ENCODE measurements at places on chromosomes 13 and 19.
A peak's percentile ranks its signal among the peaks of the same experiment; 100 is the strongest.

DNA sequence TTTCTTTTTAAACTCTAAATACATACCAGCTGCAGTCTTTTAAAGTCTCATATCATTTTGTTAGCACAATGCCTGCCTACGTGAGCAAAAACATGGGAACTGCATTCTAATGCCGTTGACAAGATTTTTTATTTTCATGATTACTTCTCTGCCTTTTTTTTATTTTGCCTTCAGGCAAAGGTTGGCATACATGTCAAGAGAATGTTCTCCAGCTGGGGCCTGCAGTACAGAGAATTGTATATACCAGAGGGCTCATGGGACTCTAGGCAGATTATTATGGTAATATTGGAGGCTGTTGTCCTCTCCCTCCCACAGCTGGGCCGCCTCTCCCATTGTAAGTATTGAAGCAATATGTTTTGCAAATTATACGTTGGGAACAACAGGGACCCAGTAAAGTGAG lies 53.9 kb upstream of the OBI1 start:
- no peak for DNase-seq

DNA sequence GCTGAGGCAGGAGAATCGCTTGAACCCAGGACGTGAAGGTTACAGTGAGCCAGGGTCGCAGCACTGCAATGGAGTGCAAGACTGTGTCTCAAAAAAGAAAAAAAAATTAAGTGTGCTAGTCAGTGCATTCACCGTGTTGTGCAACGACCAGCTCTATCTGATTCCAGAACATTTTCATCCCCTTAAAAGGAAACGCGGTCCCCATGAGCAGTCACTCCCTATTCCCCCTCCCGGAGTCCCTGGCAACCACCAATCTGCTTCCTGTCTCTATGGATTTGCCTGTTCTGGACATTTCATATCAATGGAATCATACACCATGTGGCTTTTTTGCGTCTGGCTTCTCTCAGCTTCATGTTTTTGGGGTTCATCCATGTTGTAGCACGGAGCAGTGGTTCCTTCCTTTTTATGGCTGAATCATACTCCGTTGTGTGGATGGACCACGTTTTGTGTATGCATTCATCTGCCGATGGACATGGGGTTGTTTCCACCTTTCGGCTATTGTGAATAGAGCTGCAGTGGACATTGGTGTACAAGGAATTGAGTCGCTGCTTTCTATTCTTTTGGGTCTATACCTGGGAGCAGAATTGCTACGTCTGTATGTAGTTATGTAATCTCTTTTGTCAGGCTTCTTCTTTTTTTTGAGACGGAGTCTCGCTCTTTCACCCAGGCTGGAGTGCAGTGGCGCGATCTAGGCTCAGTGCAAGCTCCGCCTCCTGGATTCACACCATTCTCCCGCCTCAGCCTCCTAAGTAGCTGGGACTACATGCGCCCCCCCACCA lies 19.8 kb downstream of the MYO9B start:
- no peak for DNase-seq

DNA sequence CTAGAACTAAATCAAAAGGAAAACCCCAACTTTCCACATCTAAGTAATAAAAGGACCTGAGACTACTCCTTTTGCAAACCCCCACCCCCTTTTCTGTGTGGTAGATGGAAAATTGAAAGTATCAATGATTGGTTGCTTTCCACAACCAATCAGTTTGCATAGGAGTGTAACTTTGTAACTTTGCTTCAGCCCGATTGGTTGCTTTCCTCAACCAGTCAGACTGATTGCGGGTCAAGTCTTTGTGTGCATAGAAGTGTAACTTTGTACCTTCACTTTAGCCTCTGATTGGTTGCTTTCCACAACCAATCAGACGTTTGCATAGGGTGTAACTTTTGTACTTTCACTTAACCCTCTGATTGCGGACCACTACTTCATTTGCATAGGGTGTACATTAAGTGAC lies 8.0 kb upstream of the B3GLCT start:
- no peak for DNase-seq

GRCh38 chr13:54144828-54145227 lies 1116.2 kb downstream of the OLFM4 start:
- no peak for DNase-seq

DNA sequence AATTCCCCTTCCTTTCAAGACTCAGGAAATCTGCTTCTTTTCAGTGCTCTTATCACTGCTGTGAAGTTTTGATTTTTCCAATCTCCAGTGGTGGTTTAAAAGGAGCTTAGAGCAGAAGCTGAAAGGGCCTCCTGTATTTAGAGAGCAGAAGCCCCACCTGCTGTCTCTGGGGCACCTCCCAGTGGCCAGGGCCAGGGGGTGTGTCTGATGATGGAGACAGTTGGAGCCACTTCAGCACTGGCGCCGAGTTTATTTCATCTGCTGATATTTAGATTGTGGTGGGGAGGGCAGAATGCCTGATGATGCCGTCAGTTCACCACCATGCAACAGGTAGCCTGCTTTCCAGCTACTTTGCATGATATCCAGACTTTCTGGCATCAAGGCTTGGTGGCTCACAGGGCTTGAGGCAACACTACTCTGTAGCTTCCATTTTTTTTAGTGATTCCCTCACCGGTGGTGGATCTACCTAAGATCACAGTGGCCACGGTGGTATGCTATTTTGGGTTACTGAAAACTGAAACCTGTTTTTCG lies 371.9 kb downstream of the KCNRG start:
- DNase-seq = peak; percentile 53

DNA sequence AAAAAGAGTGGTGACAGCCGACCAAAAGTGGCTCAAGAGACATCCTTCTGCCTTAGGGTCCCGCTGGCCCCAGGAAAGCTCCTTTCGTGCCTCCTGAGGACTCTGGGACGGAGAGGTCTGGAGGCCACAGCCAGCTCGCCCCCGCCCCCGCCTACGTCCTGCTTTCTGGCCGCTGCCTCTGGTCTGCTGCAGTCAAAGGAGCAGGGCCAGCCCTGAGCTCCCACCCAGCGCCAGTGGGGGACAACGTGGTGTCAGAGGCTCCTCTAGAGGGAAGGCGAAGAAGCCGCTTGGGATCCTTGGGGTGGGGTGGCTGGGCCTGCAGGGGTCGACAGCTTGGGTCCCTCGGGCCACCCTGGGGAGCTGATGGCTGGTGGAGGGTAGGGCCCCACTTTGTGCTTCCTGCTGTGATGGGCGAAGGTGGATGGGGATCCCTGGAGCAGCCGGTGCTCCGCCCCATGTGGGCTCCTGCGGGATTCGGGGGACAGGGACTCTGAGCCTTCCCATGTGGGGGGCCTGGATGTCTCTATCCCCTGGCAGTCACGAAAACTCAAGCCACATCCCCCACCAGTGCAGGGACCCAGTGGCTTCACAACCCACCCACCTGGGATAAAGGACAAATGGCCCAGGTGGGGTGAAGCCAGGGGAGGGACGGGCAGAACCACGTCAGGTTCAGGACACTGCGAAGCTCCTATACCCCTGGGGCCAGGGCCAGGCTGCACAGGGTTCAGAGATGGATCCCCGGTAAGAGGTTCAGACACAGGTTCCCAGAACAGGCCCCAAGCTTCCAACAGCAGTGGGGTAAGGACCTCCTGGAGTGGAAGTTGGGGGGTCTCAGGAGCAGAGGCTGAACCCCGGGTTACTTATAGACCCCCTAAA lies 9.0 kb upstream of the DIRAS1 start:
- no peak for DNase-seq

GRCh38 chr19:58311345-58311865 lies 6.2 kb downstream of the ERVK3-1 start:
- DNase-seq = no peak

- peak; percentile 99 for DNase-seq
Observed at GRCh38 chr13:27379694-27380641, 44.5 kb upstream of the GTF3A start.

- DNase-seq = no peak
Observed at GRCh38 chr19:46466536-46467196, 4.7 kb downstream of the PNMA8A start.

GRCh38 chr13:55199134-55199533 lies 1941.6 kb upstream of the PRR20A start:
- peak; percentile 25 for DNase-seq

DNA sequence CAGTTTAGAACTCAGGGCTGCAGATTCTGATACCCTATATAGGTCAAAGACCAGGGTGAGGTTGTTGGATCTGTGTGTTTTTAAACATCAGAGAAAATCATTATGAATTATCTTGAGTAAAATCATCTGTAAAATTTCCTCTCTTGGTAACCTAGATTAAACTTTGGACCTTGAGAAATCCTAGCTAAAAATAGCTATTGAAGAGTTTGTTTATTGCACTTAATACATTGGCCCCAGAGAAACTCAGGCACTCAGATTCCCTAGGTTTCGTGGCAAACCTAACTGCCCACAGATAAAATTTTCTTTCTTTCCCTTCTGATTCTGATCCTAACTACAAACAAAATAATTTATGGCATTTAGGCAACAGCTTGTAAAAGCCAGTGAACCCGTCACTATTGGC lies 102.3 kb downstream of the GPC6 start:
- DNase-seq = no peak

GRCh38 chr13:40223585-40223984 lies 442.9 kb downstream of the FOXO1 start:
- DNase-seq = no peak

DNA sequence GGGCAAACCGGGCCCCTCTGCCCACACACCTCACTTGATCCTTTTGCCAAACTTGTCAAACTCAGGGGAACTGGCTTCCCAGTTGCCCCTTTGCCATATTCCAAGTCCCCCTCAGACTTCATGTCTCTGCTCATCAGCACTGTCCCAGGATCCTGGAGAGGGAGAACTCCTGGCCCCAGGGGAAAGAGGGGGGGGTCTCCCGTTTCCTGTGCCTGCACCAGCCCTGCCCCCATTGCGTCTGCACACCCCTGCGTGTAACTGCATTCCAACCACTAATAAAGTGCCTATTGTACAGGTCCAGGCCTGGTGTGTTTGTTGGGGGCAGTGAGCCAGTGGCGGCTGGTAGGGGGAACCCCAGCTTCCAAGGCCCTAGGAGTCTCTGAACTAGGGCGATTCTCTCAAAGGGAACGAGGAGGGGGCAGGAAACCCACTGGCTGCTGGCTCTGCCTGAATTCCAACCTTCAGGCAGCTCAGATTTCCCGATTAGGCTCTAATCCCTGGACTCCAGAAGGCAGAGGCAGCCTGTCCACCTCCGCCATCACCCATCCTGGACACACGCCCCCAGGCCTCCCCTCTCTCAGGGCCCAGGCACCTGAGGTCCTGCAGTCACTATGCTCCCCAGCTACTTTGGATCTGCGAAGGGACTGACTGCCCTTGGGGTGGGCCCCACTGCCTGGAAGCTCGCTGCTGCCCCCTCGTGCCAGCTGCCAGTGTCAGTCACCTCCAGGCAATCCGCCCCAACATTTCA lies 9.7 kb upstream of the ILF3 start:
- DNase-seq = peak; percentile 74
